ENCODE measurements at places on chromosomes 7 and 10.

- peak; percentile 92 for DNase-seq
Observed at GRCh38 chr7:42236976-42237810, at the start of gene GLI3. TSS of gene GLI3 (minus strand) at chr7:42237209. CDS start at chr7:42223253, 13,956 bp downstream.

DNA sequence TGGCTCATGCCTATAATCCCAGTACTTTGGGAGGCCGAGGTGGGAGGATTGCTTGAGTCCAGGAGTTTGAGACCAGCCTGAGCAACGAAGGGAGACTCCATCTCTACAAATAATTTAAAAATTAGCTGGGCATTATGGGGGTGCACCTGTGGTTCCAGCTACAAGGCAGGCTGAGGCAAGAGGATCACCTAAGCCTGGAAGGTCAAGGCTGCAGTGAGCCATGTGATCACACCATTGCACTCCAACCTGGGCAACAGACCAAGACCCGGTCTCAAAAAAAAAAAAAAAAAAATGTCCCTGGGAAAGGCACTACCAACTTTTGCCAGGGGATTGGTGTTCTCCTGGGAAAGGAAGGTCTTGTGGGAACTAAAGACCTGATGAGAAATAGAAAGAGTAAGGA lies 134.2 kb upstream of the AUTS2 start:
- no peak for DNase-seq

DNA sequence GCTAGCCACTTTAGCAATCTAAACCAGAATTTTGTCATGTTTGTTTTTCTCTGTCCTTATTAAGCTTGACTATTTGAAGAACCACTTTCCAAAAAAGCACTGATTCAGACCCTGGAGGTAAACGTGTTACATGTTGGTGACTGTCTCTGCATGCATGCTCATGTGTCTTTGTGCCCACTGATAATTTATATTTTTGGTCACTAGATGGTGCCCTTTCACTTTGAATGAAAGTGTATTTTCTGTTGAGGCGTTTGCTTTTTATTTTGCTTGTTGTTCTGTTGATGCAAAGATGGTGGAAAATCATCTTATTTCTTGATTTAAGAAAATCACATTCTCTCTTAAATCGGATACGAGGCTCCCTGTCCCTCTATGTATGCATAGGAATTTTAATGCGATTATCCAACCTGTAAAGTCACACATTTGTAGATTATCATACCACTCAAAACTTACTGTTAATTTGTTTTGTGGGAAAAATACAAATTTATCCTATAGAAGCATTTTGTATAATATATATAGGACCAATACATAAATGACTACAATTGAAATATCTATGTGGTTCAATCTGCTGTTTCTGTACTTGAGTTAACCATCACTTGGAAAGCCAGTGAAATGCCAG lies 269.3 kb downstream of the BICC1 start:
- DNase-seq, result peak; percentile 31

DNA sequence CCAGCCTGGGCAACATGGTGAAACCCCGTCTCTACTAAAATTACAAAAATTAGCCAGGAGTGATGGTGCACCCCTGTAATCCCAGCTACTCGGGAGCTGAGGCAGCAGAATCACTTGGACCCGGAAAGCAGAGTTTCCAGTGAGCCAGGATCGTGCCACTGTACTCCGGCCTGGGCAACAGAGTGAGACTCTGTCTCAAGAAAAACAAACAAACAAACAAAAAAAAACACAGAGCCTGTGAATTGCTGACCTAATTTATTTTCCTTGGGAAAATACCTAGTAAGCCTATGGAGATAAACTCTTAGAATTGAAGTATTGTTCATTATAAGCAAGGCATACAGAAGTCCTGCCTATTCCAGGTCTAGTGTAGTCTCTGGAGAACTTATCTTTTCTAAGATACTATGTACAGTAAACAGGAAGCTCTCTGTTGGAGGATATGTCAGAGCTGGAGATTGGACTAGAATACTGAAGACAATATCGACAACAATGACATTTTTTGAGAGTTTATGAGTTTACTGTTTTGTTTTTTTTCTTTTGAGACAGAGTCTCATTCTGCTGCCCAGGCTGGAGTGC lies 14.9 kb downstream of the GTF2I start:
- DNase-seq, result no peak

GRCh38 chr7:16759840-16760239 lies 6.3 kb downstream of the TSPAN13 start:
- DNase-seq, result no peak

- no peak for DNase-seq
Observed at GRCh38 chr10:12843296-12843945, 158.1 kb downstream of the CCDC3 start.

- DNase-seq, result no peak
Observed at GRCh38 chr7:70587739-70588138, 544.2 kb upstream of the GALNT17 start.

GRCh38 chr7:47347346-47347745 lies 234.6 kb downstream of the TNS3 start:
- DNase-seq, result no peak

DNA sequence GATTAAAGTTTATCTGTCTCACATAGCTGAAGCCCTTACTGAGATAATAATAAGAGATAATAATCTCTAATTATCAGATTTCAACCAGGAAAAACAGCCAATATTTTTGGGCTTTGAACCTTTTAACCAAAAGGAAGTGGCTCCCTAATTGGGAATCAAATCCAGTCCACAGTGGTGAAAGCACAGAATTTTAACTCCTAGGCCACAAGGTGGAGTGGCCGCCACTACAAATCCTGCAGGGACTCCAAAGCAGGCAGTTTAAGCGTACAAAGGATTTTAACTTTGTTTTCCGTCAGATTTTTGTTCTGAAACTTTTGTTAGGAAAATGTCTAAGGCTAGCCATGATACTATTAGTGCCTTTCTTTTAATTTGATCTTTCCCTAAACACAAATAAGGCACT lies 99.6 kb upstream of the CCNY start:
- peak; percentile 63 for DNase-seq

DNA sequence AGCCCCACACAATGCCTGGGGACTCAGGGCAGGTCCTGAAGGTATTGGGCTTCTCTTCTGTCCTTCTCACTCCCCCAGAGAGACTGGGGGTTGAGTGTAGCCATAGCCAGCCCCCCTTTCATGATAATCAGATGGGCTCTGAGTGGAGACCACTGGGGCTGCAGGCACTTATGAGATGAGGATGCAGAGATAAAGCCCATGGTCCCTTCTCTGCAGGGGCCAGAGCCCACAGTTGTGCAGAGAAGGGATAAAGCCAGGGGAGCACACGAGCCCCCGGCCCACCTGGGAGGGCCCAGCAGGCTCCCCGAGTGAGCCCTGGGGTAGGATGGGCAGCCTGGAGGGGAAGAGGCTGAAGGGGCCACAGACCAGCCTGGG lies 96.2 kb downstream of the BMS1 start:
- DNase-seq, result no peak

GRCh38 chr7:129875745-129876411 lies 76.9 kb downstream of the UBE2H start:
- DNase-seq, result no peak

DNA sequence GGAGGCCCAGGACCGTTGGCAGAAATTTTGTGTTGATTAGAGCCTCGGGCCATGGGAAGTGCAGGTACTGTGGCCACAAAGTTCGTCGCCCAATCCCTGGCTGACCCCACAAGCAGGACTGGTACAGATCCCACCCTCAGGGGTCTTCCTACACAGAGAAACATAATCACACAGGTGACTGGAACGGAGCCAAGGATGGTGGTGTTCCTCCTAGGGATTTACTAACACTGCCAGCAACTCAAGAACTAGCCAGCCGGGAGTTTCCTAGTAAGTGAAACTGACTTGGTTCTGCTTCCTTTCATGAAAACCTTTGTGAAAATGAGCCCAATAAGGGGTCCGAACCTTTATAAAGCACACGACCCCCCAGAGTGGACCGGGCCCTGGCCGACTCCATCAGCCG lies 5.7 kb downstream of the CUX1 start:
- DNase-seq, result no peak

GRCh38 chr10:133338080-133339071 lies 1.7 kb upstream of the CALY start:
- DNase-seq, result no peak

DNA sequence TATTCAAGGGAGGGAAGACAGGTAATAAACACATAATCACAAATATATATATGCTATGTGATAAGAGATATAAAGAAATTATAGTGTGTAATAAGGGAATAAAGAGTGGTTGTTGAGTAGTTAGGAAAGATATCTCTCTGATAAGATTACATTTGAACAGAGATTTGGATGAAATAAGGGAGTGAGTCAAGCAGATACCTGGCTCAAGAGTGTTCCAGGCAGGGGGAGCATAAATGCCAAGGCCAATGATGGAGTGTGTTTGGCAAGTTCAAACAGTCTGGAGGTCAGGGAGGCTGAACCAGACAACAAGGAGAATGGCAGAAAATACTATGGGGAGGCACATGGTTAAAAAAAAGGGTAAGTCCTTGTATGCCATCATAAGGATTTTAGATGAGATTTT lies 4.8 kb upstream of the GNAI1 start:
- DNase-seq, result no peak

- no peak for DNase-seq
Observed at GRCh38 chr7:128135159-128135514, 103.9 kb upstream of the LRRC4 start.

DNA sequence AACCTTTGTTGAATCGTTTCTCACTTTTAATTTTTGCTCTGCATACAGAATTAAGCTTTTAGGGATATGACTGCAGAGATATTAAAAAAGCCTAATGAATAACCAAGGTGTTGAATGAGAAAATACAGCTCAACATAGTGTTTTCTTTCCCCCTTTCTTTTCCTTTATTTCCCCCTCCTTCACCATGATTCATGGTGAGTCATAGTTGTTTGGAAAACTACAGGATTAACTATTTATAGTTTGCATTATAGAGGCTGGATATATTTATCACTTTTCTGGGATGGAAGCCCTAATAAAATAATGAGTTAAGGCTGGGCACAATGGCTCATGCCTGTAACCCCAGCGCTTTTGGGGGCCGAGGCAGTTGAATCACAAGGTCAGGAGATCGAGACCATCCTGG lies 115.0 kb downstream of the DNAJB9 start:
- DNase-seq, result no peak

GRCh38 chr7:129225931-129226572 lies 1.2 kb downstream of the AHCYL2 start:
- DNase-seq, result no peak

All from HTR-8/SVneo (cell line).